ENCODE measurements at places on chromosomes 5 and 9. TPM values are rescaled to one million over a fixed set of nuclear protein-coding genes. Genes with fewer than 3 reads are reported as not detected.

DNA sequence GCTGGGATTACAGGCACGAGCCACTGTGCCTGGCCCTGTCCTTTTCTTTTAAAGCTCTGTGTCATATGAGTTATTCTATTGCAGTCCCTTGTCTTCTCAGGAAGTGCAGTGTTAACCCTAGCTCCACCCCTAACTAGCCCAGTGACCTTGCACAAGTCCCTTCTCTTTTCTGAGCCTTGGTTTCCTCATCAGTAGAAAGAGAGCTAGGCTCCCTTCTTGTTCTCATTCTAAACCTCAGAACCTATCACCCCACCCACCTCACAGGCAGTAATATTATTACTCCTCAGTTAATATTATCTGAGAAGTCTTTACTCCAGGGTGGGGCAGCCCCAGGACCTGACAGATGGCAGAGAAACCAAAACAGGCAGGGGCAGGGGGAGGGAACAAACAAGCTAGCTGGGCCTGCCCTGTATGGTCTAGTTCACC is 7.2 kb downstream of the CYFIP2 start:
- DNase-seq = no peak
- no peak overlapping the region for H3K4me3 ChIP-seq
- no peaks in the 10 kb centered on the region for H3K27me3 ChIP-seq
- H3K36me3 ChIP-seq = no peaks in the 10 kb centered on the region
- H3K27ac ChIP-seq = peak overlapping the region; percentile 99

GRCh38 chr5:50672663-50673062 is 6.2 kb downstream of the PARP8 start:
- no peaks in the 10 kb centered on the region for H3K27me3 ChIP-seq
- no peaks in the 10 kb centered on the region for H3K36me3 ChIP-seq
- no peak for DNase-seq
- H3K27ac ChIP-seq = peak overlapping the region; percentile 66

The KLF4 gene
- polyA plus RNA-seq = 34.4 TPM

The KLHL3 gene
- 2.2 TPM for polyA plus RNA-seq

The NPR3 gene
- 0.94 TPM for polyA plus RNA-seq
